ENCODE measurements at places on chromosomes 2 and 18. TPM values are rescaled to one million over a fixed set of nuclear protein-coding genes. Genes with fewer than 3 reads are reported as not detected.

HOXD3 gene
- not detected for total RNA-seq

LHCGR gene
- total RNA-seq = not detected

DNA sequence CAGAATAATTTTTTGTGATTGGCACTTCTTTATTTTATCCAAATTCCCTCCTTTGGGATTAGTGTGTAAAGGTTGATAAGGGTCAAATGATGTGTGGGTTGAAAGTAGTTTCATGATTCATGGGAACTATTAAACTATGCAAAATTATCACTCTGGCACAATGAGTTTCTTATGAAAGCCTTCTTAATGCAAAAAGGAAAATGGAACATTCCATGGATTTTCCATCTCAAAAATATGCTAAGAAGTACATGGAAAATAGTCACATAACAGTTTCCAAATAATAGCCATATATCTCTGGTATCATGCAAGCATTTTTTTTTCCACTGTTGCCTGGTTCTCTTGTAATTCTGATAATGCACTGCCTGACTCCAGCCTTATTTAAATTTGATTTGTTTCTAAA is 639.7 kb downstream of the NR4A2 start:
- DNase-seq = no peak

- DNase-seq = no peak
Measured at GRCh38 chr18:59148192-59148591, 8.5 kb downstream of the SEC11C start.

GRCh38 chr2:107645586-107645985 is 181.1 kb upstream of the RGPD4 start:
- no peak for DNase-seq

TMEM247 gene
- total RNA-seq = not detected

DNA sequence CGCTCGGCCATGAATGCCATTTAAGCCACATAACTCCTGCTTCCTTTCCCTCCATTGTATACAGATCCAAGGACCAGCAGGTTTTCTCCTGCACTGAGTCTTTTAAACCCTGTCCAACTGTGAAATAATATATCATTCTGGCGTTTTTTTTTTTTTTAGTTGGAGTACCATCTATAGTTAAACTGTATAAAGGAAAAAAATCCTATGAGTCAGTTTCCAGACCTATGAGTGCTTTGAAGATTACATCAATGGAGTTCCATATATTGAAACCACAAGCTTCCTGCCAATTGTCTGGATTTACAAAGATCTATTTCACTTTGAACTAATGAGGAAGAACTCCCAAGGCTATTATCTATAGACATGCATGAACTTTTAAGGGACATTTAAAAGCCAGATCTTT is 2.4 kb upstream of the MALT1 start:
- no peak for DNase-seq

DNA sequence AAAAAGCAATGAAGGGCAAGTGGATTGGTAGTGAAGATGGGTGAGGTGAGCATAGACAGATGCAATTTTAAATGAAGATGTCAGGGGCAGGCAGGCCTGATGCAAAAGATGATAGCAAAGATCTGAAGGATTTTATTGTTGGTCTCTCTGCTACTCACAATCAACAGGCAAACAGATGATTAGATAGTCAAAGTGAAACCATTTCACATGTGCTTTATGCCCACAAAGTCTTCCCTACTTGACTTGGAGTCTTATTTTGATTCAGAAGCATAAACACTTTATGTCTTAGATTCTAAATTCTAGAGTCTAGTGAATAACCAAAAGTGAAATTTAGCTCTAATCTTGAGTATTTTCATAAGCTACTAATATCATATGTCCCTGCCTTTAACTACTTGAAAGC is 153.8 kb upstream of the HNRNPA3 start:
- DNase-seq = no peak

FABP1 gene
- total RNA-seq = not detected

DNA sequence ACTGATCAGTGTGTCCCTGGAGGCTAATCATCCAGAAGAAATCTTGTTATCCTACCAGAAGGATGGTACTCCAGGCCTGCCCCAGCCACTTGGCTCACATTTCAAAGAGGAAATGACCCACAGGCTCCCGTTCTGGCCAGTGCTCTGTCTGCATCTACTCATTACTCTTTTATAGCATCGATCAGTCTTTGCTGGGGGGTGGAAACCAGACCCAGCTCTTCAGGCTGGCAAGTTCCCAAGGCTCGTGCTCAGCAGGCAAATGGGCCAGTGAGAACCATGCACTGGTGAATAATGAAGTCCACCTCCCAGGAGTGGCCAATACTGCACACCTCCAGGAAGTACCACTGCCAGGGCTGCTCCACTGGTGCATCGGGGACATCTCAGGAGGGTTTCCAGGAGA is 38.8 kb downstream of the DNER start:
- DNase-seq = no peak

SERPINB5 gene
- total RNA-seq = not detected
